ENCODE measurements at places on chromosomes 7 and 10.

DNA sequence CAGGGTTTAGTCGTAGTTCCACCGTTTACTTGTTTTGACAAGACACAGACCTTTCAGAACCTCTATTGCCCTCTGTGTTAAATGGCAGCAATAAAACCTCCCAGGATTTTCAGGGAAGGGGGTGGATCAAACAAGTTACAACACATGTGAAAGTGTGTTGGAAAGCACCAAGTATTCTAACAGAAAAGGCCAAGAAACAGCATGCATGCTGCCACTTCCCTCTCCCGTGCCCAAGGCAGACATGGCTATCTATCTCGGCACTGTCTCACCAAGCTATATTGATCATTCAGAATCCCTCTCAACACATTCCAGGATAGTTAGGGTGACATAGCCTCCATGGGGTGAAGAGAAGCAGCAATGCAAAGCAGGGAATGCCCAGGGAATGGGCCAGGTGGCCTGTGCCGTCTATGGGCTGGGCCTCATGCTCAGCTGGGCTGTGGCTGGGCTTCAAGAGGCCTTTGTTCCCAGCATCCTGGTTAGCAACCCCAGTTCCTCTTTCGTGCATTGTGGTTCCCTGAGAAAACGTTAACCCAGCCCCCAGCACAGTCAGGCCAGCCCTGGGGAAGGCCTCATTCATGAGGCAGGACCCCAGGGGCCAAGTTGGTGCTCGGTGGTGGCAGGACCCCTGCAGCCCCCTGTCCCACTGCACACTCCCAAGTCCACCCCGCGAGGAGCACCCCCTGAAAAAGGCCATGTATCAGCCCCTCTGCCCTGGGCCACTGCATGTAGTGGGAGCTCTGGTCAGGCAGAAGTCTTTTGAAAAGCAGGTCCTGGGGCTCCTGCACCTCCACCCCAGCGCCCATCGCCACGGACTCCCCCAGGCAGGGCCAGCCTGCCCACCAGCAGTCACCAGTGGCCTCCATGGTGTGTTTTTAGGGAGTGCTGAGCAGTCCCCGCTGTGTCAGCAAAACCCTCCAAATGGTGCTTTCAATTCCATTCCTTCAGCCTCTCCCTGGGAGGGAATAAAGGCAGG, 25.5 kb downstream of the VSIR start:
- DNase-seq: no peak

GRCh38 chr10:108388706-108389105, 1224.2 kb upstream of the SORCS1 start:
- DNase-seq: no peak

GRCh38 chr7:149479568-149479967, 18.0 kb downstream of the ZNF746 start:
- no peak for DNase-seq

GRCh38 chr7:127896659-127897058, 134.6 kb downstream of the LRRC4 start:
- DNase-seq: no peak

DNA sequence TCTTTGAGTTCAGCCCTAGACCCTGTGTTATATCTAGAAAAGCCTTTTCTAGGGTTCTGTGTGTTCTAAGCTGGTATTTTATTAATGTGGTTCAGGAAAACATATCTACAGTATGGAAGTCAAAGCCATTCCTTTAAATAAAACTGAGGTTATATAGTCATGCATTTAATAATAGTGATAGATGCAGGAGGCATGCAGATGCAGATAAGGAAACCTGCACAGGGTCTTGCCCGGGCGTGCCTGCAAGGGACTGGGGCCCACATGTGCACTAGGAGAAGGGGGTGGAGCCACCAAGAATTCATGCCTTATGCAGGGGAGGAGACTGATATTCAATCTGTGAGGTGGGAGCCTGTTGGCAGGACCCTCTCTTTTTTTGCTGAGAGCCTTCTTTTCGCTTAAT, 171.5 kb downstream of the PRPF18 start:
- DNase-seq: no peak

DNA sequence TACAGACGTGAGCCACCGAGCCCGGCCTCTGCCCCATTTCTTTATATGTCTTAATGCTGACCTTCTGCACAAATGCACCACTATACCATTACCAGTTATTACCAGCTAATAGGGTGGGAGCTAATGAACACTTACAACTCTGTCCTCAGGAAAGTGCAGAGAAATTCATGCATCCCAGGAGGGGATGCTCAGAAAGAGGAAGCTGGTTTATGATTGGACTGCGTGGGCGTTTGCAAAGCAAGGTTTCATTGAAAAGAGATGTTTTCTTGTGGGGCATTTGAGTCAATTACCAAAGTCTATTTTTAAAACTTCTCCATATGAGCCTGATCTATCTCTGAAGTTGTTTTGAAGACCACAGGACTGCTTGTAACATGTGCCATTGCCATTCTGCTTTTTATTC, 417.7 kb upstream of the CELF2 start:
- no peak for DNase-seq

All from GM18507 (cell line).